ENCODE measurements at places on chromosomes 6 and 20.

DNA sequence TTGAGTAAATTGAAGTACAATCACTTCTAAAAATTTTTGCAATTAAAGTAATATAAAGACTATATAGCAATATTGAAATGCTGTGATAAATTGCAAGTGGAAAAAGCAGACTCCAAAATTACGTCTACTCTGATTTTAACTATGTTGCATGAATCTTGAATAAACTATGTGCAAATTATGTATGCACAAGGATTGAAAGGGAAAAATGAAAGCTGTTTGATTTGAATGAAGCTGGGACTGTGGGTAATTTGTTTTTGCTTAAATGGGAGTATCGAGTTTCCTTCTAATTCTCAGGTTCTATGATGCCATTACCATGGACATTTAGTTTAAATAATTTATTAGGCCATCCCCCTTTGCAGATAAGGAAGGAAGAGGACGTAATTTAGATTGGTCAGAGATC lies 198.7 kb upstream of the MYLIP start:
- no peak for DNase-seq

GRCh38 chr6:41577356-41578216 lies 31.4 kb downstream of the FOXP4 start:
- DNase-seq, result no peak

GRCh38 chr6:28940294-28940857 lies 16.6 kb upstream of the TRIM27 start:
- peak; percentile 51 for DNase-seq

GRCh38 chr6:1296079-1296478 lies 15.8 kb upstream of the FOXQ1 start:
- DNase-seq, result no peak

- no peak for DNase-seq
These were observed 270.7 kb upstream of the TAB2 start for GRCh38 chr6:149046822-149047246.

All from nephron progenitor cell (in vitro differentiated cells).